Stimulated activated CD4-positive, alpha-beta T cell treated with anti-CD3 and anti-CD28 coated beads, Interleukin-1b, Interleukin-23, amount 100 ng/mL, for 4 hours (primary cell): ENCODE measurements at places on chromosomes 1 and 21.

GRCh38 chr21:33071770-33072306, 1.9 kb downstream of the OLIG1 start:
- DNase-seq, result no peak

DNA sequence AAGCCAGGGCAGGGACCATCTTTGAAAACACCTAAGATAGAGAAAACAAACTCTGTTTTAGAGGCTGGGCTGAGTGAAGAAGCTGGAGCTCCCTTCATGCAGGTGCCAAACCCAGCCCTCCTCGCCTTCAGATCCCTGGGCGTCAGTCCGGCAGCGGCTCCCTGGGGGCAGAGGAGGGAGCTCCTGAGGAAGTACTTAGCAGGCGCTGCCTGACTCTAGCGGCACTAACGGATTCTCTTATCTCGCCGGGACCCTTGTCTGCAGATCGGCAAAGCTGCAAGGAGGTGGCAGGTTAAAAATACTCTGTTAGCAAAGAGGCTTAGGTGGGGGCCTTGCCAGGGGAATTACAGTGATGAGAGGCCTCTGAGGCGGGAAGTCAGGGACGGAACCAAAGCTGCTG, 79.6 kb downstream of the PLXNA2 start:
- no peak for DNase-seq

GRCh38 chr1:228989992-228990827, 254.9 kb downstream of the RHOU start:
- no peak for DNase-seq

DNA sequence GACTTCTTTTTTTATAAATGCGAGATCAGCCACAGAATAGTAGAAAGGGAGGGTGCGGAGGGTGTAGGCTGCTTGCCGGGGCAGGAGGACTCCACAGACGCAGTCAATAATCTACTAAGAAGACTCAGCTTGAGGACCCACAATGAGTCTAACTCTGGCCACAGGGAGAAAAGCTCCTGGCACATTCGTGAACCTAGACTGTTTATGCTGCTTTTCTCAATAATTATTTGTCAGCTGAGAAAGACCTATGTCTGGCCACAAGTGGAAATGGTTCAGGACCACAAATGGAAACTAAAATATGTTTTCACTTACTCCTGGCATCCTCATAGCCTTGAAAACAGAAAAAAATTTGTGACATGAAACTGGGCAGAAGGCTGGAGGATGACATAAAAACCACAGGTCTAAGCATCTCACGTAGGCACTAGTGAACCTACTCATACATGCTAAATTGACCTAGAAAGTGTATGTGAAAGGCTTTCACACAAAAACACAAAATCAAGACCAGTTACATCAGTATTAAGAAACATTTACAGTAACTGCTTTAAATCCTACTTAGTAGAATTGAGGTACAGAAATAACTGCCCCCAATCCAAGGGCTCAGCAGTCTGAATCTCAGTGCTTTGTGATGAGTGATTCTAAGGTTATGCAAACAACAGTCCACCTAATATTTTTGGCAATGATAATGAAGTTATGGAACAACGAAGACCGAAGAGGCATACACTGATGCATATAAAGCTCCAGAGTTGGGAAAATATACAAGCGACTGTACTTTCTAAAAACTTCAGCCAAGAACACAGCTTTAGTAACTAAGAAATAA, 159.5 kb downstream of the SLC45A1 start:
- no peak for DNase-seq

DNA sequence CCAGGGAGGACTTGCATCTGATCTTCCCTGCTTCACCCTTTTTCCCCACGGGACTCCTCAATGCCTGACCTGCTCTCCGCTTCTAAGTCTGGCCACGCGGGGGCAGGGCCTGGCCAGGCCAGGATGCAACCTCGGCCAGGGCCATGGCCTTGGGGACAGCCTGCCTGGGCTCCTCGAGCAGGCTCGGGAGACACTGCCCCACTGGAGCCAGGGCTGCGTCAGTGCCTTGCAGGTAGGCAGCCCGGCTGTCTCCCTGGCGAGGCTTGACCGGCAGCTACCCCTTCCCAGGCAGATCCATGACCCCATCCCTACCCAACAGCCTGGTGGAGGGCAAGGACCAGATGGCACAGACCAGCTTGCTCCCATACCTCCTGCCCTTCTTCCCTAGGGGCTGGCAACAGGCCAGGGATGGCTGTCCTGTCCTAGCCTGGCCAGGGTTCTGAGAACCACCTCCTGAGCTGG, 2.7 kb upstream of the PRDM16 start:
- DNase-seq, result no peak

DNA sequence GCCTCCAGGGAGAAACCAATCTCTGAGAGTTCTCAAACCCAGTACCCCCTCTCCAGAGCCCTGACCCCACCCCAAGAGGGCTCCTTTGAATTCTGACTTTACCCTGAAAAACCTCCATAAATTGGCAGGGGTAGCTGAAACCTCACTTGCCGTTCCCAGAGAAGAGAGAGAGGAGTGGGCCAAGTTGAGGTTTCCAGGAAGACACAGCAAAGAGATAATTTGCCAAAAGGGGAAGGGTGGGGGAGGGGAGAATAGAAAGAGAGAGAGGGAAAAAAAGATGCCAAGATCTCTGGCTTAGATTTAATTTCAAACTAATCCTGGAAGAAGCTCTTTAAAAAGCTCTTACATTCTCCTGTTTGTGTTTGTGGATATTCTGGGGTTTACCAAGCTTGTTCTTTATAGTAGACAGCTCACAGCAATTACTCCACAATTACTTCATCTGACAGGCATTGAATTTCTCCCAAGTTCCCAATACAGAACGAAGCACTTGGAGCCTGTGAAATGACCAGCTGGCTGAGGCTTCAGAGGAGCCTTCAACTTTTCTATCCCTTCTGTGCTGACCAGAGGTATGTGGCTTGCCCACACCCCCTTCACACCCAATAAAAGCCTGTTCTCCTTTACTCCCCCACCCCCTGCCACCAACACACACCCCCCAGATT, 1.1 kb upstream of the GRHL3 start:
- DNase-seq, result no peak

- DNase-seq, result no peak
These were observed 81.3 kb upstream of the KAZN start for GRCh38 chr1:14516974-14517840.

DNA sequence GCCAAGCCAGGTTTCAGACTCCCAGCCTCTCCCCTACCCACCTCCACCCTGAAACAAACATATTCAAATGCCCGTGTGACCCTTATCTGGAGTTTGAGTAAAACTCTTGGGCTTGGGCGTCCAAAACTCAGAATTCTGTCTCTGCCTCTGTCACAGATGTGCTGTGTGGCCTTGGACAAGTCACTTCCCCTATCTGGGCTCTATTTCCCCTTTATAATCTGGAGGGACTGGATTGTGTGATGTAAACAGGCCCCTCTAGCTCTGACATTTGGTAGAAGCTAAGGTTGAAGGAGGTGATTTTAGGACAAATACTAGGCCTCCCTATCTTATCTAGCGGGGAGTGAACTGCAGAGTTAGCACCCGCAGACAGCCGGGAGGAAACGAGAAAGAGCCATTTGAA, 67.5 kb downstream of the IGSF21 start:
- DNase-seq, result no peak
